ENCODE measurements at places on chromosomes 1 and 21.

DNA sequence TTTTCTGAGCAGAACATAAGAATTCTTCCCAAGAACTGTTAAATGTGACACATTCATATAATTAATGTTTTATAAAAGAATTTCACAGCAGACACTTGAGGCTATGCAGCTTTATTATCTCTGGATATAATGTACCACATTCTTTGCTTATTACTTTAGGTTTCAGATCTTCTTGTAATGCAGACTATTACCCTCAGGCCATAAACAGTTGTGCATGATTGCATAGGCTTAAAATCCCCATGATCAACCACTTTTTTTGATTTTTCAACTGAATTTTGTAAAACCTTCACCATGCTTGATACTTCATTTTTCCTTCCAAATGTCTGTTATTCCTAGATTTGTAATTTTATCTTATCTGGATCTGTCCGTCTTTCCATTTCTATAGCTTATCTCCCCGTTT, 1355.7 kb downstream of the BRINP3 start:
- DNase-seq, result no peak

DNA sequence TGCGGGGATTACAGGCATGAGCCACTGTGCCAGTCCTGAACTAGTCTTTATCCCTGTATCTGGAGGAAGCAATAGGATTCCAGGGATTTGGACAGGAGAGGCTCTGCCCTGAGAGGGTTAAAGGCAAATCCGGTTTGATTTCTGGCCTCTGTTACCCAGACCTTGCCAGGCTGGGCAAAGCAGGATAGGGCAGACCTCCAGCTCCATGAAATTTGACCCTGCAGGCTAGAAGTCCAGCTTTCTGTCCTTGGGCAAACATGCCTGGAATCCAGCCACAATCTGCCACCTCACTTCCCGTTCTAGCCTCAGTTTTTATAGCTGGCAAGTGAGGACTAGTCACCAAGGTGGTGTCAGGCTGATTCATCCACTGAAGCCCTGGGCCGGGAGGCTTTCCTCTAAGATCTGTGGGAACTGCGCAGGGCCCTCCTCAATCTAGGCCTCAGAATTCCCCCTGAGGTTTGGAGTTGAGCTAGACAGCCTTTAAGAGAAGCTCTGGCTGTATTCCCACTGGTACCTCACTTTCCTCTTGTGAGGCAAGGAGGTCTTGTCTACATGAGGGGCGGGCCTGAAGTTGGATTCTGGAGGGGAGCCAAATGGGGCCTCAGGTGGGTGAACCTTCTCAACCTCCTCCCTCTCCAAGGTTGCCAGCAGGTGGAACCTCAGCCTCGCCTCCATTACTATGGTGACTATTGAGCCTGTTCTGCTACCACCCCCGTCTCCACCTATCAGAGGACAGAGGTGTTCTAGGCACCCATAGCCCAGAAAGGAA, 7.0 kb upstream of the P3R3URF start:
- DNase-seq, result peak; percentile 83

DNA sequence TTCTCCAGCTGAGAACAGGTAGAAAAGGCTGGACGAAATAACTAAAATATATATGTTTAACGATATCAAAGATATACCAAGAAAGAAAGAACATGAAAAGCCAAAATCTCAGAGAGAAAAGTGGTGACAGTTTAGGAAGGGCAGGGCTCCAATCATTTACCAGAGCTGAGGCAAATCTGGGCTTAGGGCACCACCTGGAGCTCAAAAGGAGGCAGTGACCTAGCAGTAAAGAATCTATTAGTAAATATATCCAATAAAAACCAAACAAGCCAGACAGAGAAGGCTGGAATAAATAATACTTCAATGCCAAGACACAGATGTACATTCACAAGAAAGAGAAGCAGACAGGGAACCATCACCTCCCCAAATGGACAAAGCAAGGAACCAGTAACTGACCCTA, 43.5 kb downstream of the CHIA start:
- no peak for DNase-seq

GRCh38 chr1:203914292-203914691, 52.9 kb downstream of the SNRPE start:
- no peak for DNase-seq

GRCh38 chr1:3018051-3018471, 3.2 kb upstream of the ACTRT2 start:
- no peak for DNase-seq

DNA sequence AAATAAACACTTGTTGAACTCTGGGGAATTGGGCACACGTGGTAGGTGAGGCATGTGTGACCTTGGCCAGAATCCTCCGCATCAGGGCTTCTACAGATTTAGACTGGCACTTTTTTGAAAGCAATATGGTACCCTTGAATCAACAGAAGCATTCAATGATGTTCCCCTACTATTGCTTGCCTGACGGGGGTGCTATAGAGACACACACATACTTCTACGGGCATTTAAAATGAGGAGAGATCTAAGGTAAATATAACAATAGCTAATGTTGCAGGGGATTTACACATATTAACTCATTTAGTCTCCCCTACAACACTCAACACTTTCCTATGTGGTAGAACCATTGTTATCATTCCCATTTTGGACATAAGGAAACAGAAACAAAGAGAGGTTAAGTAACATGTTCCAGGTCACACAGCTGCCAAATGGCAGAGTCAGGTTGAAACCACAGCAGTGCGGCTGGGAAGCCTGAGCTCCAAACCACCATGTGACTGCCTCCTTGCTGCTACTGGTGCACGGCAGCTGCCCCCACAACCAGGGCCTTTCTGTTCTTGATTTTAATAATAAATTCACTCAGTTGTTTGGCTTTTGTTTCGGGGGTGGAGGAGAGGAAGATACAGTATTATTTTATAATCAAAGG, 147.4 kb downstream of the ZNF281 start:
- no peak for DNase-seq

- no peak for DNase-seq
Measured at GRCh38 chr1:246599315-246599714, 33.1 kb downstream of the CNST start.

DNA sequence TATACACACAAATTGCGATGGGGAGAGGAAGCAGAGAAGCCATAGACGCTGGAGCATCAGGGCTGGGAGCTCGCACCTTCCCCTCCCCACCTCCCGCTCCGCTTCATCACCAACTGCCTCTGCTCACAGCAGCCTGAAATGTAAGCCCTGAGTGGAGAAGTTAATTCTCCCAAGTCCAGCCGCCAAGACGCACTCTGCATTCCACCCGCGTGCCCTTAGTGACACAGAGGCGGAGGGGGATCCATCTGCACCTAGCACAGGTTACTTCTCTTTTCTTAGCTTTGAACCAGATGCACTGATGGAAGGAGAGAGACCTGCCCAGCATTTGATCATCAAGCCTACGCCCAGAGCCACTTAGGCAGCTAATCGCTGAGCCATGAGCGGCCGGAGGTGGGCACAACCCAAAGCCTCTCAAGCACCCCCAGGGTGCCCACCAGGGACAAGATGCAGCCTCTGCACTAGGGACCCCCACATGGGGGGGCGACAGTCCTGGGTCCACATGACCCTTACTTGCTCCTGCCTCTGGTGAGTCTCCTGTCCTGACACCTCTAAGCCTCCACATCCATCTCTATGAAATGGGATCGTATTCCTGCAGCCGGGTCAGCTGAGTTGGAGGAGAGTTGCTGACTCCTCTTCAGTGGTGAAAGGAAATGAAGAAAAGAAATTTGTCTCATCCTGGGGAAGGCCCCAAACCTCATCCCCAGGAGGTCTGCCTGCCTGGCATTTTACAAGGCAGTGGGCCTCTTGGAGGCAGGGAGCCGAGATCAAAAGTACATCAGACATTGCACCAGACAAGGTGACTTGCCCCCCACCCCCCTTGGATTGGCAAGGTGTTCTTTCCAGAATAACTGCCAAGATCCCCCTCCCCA, 316.2 kb downstream of the MATN1 start:
- no peak for DNase-seq

GRCh38 chr21:42254651-42255601, 36.0 kb downstream of the ABCG1 start:
- no peak for DNase-seq
